ENCODE measurements at places on chromosomes 3 and 15.

GRCh38 chr3:17741621-17742101, 770 bp downstream of the TBC1D5 start:
- no peak for DNase-seq

- DNase-seq, result no peak
Observed at GRCh38 chr3:138072796-138073195, 42.6 kb downstream of the DZIP1L start.

DNA sequence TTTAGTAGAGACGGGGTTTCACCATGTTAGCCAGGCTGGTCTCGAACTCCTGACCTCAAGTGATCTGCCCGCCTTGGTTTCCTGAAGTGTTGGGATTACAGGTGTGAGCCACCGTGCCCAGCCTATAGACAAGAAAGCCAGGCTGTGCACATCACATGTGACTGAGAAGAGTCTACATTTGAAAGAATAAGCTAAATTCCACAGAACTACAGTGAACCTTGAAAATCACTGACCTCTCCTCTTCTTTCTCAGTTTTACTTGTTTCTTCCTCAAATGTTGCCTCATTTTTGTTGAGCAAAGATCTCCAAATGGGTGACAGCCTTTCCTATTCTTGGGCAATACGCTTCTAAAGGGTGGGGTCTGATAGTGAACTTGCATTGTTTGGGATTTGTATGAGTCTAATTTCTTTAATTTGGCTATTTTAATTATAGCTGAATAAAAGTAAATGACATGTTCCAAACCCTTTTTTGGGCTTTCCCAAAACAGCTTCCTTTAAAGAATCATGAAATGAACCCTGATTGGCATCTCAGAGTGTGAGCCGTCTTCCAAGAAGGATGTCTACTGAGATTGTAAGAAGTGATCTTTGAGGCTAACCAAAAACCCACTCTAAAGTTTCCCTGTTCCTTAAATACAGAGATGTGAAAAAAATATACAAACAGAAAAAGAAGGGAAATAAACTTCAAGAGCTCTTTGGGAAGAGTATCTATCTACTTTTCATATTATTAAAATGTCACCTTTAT, 21.6 kb upstream of the SPTBN5 start:
- DNase-seq, result no peak

DNA sequence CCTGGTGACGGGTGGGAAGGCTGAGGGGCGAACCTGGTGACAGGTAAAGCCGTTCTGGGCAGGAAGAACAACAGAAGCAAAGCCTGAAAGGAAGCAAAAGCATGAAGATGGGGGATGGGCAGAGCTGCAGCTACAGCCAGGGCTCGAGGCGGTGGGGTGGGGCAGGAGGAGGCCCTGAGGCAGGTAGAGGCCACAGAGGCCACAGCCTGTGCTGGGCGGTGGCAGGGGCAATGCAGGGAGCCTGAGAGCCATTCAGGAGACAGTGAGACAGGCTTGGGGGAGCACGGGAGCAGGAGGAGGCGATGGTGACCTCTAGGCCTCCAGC, 8.2 kb downstream of the PCSK6 start:
- DNase-seq, result no peak

- DNase-seq, result no peak
Observed at GRCh38 chr3:33363113-33363800, 76.9 kb downstream of the UBP1 start.

- no peak for DNase-seq
Observed at GRCh38 chr3:108590460-108590859, 938 bp downstream of the DZIP3 start.

GRCh38 chr3:186746008-186746407, 28.8 kb downstream of the KNG1 start:
- no peak for DNase-seq

DNA sequence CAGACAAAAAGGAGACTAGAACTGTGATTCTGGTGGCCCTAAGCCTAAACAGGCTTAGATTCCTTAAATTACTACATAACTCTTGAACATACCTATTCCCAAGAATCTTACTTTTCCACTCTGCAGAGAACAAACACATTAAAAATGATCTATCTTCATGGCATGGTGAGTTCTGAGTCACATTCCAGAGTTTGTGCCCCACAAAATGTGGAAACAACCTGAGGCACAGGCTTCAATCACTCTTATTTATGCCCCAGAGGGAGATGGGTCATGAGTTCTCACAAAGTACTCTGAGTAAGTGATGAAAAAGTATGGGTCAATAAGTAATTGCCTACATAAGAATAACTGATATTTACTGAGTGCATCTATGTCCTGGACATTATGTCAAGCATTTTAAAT, 137.5 kb upstream of the SLC2A2 start:
- DNase-seq, result no peak

GRCh38 chr3:184713040-184713355, 1.1 kb upstream of the MAGEF1 start:
- DNase-seq, result no peak

- DNase-seq, result no peak
Observed at GRCh38 chr15:71386448-71387236, 271.4 kb downstream of the THSD4 start.

DNA sequence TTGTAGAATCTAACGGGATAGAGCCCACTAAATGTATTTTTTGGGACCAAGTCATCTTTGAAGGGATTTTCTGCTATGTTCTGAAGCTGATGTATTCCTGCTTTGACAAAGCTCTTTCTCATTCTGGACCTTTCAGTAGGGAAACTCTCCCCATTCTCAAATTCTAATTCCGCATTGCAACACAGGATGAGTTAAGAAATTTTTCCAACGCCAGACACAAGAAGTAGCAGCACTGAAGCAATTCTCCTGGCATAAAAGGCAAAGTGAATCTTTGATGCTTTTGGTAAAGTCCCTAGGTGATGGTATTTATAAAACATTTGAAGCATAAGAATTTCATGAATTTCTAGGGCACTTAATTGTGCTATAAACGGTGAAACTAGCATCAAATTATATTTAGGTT, 76.8 kb downstream of the ZPLD1 start:
- no peak for DNase-seq

GRCh38 chr15:39344662-39345141, 236.2 kb upstream of the THBS1 start:
- no peak for DNase-seq

- DNase-seq, result no peak
Observed at GRCh38 chr15:100596792-100597191, 5.2 kb downstream of the LINS1 start.

- DNase-seq, result no peak
Observed at GRCh38 chr3:187107989-187108388, 31.3 kb downstream of the RPL39L start.

DNA sequence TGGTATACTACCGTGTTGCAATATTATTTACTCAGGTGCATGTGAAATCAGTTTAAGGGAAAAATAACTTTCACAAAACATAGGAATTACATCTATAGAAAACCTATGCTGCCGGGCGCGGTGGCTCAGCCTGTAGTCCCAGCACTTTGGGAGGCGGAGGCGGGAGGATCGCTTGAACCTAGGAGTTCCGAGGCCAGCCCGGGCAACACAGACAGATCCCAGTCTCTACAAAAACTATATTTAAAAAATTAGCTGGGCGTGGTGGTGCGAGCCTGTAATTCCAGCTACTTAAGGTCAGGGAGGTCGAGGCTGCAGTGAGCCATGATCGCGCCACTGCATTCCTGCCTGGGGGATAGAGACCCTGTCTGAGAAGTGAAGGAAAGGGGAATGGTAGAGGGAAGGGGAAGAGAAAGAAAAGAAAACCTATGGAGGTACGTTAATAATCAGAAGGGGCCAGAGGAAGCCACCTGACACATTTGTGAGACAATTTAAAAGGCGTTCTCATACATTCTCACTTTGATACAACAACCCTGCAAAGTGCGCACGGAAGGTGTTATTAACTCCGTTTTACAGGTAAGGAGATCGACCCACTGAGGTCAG, 456 bp upstream of the TMEM62 start:
- no peak for DNase-seq

- no peak for DNase-seq
Observed at GRCh38 chr3:14721126-14721864, 46.4 kb downstream of the C3orf20 start.

DNA sequence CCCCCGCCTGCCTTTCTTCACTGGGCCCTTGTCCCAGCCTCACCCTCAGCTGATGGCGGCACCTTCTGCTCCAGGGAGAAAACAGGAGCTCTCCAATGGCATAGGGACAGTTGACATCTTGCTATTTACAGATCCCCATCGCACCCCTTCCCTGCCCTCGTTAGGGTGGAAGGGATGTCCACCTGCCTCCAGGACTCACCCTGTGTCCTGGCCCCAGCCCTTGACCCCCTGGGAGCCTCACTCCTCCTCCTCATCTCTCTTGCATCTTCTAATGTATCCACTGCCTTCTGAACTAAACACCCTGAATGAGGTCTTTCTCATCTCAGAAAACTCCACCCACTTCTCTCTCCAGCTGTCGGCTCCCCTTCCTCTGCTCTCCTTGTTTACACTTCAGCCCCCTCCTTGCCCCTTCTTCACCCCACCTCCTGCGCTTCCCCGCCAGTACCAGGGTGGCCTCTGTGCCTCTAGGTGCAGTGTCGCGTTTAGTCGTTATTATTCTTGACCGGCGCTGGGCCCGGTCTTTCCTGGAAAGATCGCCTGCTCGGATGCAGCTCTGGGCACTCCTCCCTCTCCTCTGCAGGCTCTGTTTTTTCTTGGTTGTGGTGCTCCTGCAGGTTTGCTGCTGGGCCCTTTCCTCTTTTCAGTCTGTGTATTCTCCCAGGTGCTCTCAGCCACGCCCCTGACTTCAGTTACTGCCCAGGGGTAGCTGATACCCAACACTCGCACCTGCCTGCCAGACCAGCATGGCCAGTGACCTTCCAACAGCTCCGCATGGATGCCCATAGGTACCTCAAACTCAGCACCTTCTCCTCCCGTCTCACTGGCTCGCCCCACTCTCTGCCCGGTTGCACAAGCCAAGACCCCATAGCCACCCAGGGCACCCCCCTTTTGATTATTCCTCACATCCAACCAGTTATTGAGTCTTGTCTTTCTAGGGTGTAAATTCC, 42.9 kb downstream of the PML start:
- DNase-seq, result no peak

GRCh38 chr3:77427528-77427927, 387.6 kb downstream of the ROBO2 start:
- DNase-seq, result no peak

DNA sequence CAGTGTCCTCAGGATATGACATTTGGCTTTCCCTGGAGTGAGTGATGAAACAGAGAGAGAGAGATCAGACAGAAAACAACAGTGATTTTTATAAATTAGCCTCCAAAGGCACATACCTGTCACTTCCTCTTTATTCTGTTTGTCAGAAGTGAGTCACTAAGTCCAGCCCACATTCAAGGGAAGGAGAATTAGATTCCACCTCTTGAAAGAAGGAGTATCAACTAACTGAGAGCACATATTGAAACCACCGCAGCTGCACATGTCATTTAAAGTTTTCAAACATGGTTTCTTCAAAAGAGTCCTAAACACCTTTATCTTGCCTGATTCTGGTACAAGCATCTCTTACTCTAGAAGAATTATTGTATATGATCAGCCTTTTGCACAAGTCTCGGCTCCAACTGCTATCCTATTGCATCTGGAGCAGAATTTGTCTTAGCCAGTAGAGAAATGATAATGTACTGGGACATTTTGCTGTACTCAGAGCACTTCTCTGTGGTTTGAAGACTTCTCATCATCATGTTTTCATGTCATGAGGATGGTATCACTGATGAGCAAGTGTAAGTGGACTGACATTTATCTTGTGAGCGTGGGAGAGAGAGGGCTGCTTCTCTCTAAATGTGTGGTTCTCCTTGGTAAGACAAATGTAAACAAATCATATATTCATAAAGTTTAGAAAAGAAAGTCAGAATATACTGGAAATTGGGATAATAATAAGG, 338.9 kb upstream of the CFAP20DC start:
- no peak for DNase-seq

GRCh38 chr3:50978991-50979667, 304.4 kb downstream of the DOCK3 start:
- DNase-seq, result no peak

- no peak for DNase-seq
Observed at GRCh38 chr3:64345371-64345770, 120.1 kb upstream of the PRICKLE2 start.

GRCh38 chr3:195269375-195270078, 1.4 kb downstream of the XXYLT1 start:
- DNase-seq, result no peak

GRCh38 chr3:170429050-170429449, 10.4 kb downstream of the CLDN11 start:
- DNase-seq, result no peak

GRCh38 chr15:61037031-61037430, 192.1 kb downstream of the RORA start:
- no peak for DNase-seq

DNA sequence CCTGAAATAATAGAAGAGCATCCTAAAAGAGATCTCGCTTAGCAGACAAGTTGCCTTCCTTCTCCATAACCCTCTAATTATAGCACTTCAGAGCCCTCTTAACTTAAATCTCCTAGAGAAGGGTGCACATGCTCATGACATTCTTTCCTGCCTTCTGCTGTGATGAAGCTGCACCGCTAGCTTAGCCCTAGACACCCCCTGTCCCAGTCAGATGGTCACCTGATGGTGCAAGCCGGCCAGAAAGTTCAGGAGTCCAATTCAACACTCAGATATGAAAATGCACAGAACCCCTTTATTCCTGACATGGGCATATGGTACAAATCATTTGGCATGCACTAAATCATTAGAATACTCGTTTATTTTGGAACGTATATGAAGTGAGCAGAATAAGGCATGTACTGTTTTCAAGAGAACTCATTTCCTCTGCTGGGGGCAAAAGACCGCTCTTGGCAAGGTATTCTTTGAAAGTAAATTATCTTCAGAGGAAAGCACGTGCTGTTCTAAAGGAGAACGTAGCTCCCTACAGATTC, 420.4 kb upstream of the PROK2 start:
- DNase-seq, result no peak

- no peak for DNase-seq
Observed at GRCh38 chr3:129295286-129295685, 16.6 kb downstream of the HMCES start.

DNA sequence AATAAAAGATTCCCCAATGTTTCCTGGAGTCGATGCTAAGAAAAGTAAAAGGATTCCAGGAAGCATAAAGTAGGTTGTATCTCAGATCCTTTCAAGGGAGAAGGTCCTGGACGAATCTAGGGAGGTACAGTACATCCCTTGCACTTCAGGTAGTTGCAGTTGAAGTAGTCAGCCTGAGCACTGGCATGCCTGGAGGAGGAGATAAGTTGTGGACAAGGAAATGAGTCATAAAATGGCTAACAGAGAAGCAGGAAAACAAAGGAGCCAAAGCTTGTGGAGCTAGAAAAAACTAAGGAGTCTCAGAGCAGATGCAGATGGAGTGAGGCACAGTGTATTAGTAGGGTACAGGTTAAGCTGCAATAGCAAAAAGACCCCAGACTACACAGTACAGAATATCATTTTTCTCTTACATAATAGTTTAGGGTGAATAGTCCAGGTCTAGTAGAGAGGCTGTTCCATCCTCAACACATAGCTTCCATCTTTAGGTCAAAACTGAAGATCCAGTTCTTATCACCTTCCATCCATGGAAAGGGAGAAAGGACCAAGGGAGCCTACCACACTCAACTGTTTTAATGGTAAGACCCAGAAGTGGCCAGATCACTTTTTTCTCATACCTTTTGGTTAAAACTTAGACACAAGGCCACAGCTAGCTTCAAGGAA, 41.3 kb downstream of the COL6A5 start:
- DNase-seq, result no peak

- DNase-seq, result no peak
Observed at GRCh38 chr15:42080919-42081830, 13.2 kb downstream of the PLA2G4D start.
